ENCODE measurements at places on chromosomes 12 and 14. TPM values are rescaled to one million over a fixed set of nuclear protein-coding genes. Genes with fewer than 3 reads are reported as not detected.
A peak's percentile ranks its signal among the peaks of the same experiment; 100 is the strongest.

Gene APEX1
- total RNA-seq: 74.9 TPM

- H3K4me1 ChIP-seq: no peaks in the 10 kb centered on the region
- no peaks in the 10 kb centered on the region for H3K36me3 ChIP-seq
- no peaks in the 10 kb centered on the region for H3K27me3 ChIP-seq
- no peak for DNase-seq
Observed at GRCh38 chr14:80202888-80203562, 8.3 kb downstream of the DIO2 start.

DNA sequence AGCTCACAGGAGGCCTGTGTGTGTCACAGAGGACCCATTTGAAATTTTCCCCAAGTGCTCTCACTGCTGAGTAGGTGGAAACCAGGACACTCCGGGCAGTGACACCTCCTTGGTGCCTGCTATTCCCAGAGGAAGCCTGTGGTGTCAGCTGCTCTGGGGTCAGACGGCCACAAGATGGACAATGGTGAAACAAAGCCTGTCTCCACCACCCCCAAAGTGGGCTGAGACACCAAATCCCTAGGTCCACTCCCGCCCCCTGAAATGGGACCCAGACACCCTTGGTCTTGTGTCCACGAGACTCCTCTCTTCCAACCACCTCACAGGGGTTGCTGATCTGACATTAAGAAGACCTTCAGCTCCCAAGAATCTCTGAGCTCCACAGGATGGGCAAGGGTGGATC, 7.0 kb downstream of the KCNH3 start:
- no peak overlapping the region for H3K27ac ChIP-seq
- H3K4me3 ChIP-seq: no peak overlapping the region
- DNase-seq: peak; percentile 79
- peaks cover 5% of the 10 kb centered on the region for H3K4me1 ChIP-seq

Gene TAS2R9
- not detected for total RNA-seq

DNA sequence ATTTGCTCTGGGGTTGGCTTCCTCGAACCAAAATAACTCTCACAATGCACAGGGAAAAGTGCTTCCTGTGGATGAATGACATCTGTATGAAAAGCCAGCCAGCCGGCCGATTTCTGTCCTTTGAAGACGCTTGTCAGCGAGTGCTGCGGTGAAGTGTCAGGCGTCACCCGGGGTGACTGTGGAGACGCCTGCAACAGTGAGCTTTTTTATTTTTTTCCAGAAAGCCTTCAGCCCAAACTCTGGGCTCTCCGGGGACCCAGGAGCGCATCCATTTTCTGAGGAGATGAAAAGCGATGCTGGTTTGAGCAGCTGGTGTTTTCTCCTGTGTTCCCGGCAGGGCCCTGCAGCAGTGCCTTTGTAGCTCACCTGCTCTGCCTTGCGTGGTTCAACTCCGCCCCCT, 147.9 kb upstream of the MYL2 start:
- peaks cover 3% of the 10 kb centered on the region for H3K27me3 ChIP-seq
- H3K4me1 ChIP-seq: no peaks in the 10 kb centered on the region
- no peak for DNase-seq
- no peaks in the 10 kb centered on the region for H3K36me3 ChIP-seq

DNA sequence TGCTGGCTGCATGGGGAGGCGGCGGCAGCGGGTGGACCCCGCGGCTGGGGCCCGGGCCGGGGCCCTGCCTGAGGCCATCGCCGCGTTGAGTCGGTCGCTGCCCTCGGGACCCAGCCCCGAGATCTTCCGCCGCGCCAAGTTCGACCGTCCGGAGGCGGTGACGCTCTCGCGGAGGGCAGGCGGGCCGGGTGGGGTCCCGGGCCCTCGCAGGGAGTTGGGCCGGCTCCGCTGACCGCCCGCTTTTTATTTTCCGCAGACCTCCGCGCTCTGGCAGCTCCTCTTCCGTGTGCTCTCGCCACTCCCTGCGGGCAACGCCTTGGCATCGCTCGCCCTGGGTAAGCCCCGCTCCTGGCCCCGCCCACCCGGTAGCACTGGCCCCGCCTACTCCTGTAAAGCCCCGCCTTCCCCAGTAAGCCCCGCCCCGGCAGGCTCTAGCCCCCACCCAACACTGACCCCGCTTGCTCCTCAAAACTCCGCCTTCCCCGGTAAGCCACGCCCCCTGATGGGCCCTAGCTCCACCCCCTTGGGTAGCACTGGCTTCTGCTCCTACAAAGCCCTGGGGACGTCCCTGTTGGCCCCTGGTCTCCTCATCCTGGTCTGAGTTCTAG, 424 bp downstream of the TEDC1 start:
- no peak overlapping the region for H3K27ac ChIP-seq
- H3K27me3 ChIP-seq: peaks cover 16% of the 10 kb centered on the region
- H3K4me3 ChIP-seq: peak overlapping the region; percentile 77
- H3K36me3 ChIP-seq: no peaks in the 10 kb centered on the region
- peak; percentile 96 for DNase-seq
- H3K4me1 ChIP-seq: peaks cover 3% of the 10 kb centered on the region

Gene KRT83
- total RNA-seq: not detected

- DNase-seq: no peak
- no peaks in the 10 kb centered on the region for H3K36me3 ChIP-seq
- no peaks in the 10 kb centered on the region for H3K4me1 ChIP-seq
- no peaks in the 10 kb centered on the region for H3K27me3 ChIP-seq
- no peak overlapping the region for H3K27ac ChIP-seq
Observed at GRCh38 chr12:9619411-9620179, 11.9 kb upstream of the KLRB1 start.

Gene CIROP
- not detected for total RNA-seq

DNA sequence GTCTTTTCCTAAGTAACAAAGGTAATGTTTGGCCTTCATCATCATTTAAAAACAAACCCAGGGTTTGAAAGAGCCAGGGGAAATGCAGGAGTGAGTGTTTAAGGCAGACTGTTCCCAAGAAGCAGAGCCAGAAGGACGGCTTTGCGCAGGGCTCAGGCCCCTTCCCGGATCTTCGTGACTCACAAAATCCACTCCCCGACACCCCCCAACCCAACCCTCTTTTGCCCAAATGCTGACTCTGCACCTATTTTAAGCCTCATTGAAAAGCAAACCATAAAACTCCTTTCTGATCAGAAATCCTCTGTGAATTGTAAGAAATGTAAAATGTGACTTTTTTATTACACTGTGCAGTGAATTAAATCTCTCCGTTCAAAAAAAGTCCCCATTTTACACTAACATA, 67.5 kb downstream of the SETD3 start:
- peak overlapping the region; percentile 84 for H3K27ac ChIP-seq
- peak; percentile 54 for DNase-seq
- H3K36me3 ChIP-seq: peaks cover 4% of the 10 kb centered on the region
- H3K4me1 ChIP-seq: peaks cover 20% of the 10 kb centered on the region
- H3K4me3 ChIP-seq: no peak overlapping the region

GRCh38 chr12:110067531-110067930, 19.2 kb upstream of the C12orf76 start:
- no peak for DNase-seq
- H3K27ac ChIP-seq: no peak overlapping the region
- H3K4me1 ChIP-seq: no peaks in the 10 kb centered on the region

Gene ELK3
- total RNA-seq: 30.1 TPM

DNA sequence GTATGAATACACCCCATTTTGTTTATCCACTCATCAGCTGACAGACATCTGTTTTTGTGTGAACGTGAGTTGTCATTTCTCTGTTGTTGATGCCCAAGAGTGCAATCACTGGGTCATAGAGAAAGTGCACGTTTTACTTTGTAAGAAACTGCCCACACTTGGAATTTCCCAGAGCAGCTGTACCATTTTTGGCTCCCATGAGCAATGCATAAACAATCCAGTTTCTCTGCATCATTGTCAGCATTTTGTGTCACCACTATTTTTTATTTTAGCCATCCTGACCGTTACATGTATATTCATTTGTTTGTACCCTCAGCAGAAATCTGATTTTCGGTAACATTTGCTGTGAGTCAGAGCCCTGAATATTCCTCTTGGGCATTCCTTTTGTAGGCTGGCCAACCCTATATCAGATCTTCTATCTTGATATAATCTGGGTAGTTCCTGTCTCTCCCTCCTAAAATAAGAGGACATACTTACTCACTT, 62.7 kb downstream of the RBM19 start:
- H3K36me3 ChIP-seq: no peaks in the 10 kb centered on the region
- peaks cover 6% of the 10 kb centered on the region for H3K4me1 ChIP-seq
- H3K27ac ChIP-seq: peak overlapping the region; percentile 40
- no peaks in the 10 kb centered on the region for H3K27me3 ChIP-seq
- H3K4me3 ChIP-seq: no peak overlapping the region
- no peak for DNase-seq

GRCh38 chr12:62911286-62911685, 23.7 kb downstream of the PPM1H start:
- no peak overlapping the region for H3K4me3 ChIP-seq
- no peak for DNase-seq
- no peaks in the 10 kb centered on the region for H3K27me3 ChIP-seq
- no peak overlapping the region for H3K27ac ChIP-seq

- DNase-seq: no peak
- no peaks in the 10 kb centered on the region for H3K36me3 ChIP-seq
- no peaks in the 10 kb centered on the region for H3K27me3 ChIP-seq
- H3K27ac ChIP-seq: no peak overlapping the region
- peaks cover 23% of the 10 kb centered on the region for H3K4me1 ChIP-seq
Observed at GRCh38 chr12:12428961-12429657, 72.2 kb downstream of the BORCS5 start.

Gene PLEKHH1
- total RNA-seq: 1.1 TPM

Gene MANSC4
- not detected for total RNA-seq

GRCh38 chr14:99599393-99599792, 4.6 kb downstream of the CCDC85C start:
- H3K36me3 ChIP-seq: no peaks in the 10 kb centered on the region
- H3K27me3 ChIP-seq: no peaks in the 10 kb centered on the region
- H3K27ac ChIP-seq: no peak overlapping the region
- peak; percentile 27 for DNase-seq

DNA sequence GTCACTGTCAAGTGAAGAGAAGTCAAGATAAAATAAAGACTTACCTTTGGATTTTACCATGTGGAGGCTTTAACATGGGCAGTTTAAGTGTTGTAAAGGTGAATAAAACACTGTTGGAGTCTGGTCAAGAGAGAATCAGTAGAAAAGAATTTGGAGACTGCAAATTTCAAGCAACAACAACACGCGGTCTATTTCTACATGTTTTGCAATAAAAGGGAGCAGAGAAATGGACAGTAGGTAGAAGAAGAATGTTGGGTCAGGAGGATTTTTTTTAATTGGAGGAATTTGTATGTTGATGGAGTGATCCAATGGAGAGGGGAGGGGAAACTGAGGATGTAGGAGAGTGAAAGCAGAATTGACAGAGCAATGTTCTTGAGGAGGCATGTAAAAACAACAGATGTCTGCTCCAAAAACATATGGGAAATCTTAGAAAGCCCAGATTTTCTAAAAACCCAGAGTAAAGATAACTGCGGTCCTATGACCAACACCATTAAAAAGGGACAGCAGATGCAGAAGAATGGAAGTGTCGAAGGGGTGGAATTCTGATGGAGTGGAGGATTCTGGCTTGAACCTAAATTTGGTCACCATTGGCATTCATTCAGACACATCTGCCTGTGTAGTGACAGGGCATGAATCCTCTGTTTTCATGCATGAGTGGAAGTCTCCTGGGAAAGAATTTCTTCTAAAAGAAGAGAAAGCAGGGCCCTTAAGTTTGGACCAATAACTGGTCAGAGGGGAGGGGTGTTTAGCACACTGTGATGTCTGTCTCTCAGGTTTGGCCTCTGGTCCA, 68.0 kb upstream of the OSBPL8 start:
- H3K4me1 ChIP-seq: peaks cover 7% of the 10 kb centered on the region
- H3K27ac ChIP-seq: no peak overlapping the region
- DNase-seq: no peak
- H3K4me3 ChIP-seq: no peak overlapping the region
- H3K36me3 ChIP-seq: no peaks in the 10 kb centered on the region

GRCh38 chr14:99043756-99044155, 228.2 kb downstream of the BCL11B start:
- H3K27me3 ChIP-seq: no peaks in the 10 kb centered on the region
- no peaks in the 10 kb centered on the region for H3K4me1 ChIP-seq
- DNase-seq: no peak
- H3K36me3 ChIP-seq: no peaks in the 10 kb centered on the region

DNA sequence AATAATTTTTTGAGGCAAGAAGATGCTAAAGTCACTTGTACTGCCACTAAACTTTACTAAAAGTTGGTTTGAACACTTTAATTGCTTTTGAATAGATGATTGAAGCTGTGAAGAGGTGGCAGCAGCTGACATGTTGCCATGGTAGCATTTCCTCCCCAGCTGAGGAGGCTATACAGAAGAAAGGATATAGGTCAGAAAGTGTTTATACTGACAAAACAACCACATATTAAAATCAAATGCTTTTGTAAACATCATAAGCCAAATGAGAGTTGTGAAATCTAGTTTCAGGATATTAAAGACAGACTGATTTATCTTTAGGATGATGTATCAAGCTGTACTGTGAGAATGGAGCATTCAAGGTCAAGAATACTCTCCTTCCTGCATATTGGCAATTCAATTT, 41.7 kb downstream of the TSPAN19 start:
- H3K27ac ChIP-seq: no peak overlapping the region
- no peak overlapping the region for H3K4me3 ChIP-seq
- H3K36me3 ChIP-seq: no peaks in the 10 kb centered on the region

GRCh38 chr14:55446833-55447232, 6.4 kb upstream of the TBPL2 start:
- no peaks in the 10 kb centered on the region for H3K36me3 ChIP-seq
- peak overlapping the region; percentile 42 for H3K4me3 ChIP-seq
- H3K27me3 ChIP-seq: no peaks in the 10 kb centered on the region
- peak overlapping the region; percentile 97 for H3K27ac ChIP-seq
- peak; percentile 88 for DNase-seq

GRCh38 chr12:94151582-94151981, 3.2 kb downstream of the PLXNC1 start:
- H3K27ac ChIP-seq: no peak overlapping the region
- H3K27me3 ChIP-seq: peaks cover 92% of the 10 kb centered on the region
- no peak overlapping the region for H3K4me3 ChIP-seq
- DNase-seq: no peak
- H3K36me3 ChIP-seq: no peaks in the 10 kb centered on the region

DNA sequence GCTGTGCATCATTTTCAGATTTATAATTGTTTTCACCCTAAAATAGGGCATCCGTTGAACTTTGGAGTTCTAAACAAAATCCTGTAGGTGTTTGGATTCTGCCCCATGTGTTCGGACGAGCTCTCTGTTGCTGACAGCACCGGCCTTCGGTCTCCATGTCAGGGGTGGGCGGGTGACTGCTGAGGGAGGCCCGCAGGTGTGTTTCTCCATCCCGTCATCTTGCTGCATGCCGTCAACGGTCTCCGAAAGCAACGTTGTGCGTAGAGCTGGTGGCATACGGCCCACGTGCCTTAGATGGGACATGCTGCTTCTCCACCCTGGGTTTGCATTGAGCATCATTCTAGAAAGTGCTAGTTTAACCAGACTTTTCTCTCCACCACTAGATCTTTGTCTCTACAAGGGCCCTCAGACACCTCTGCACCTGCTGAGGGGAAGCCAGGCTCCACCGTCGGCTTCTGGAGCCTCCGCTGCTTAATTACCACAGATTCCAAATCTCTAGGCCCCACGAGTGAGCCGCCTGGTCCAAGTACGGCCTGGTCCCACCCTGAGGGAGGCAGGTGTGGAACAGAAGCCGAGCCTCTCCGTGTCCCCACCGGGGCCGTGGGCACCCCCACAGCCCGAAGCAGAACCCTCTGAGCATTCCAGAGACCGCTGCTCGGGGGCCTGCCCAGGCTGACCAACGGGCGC, 15.7 kb upstream of the AMN start:
- H3K4me3 ChIP-seq: no peak overlapping the region
- DNase-seq: peak; percentile 58
- H3K27me3 ChIP-seq: no peaks in the 10 kb centered on the region

GRCh38 chr12:44846826-44847225, 29.3 kb downstream of the NELL2 start:
- no peak overlapping the region for H3K4me3 ChIP-seq
- no peaks in the 10 kb centered on the region for H3K27me3 ChIP-seq
- no peak overlapping the region for H3K27ac ChIP-seq
- H3K4me1 ChIP-seq: no peaks in the 10 kb centered on the region

Measured in osteoblast (primary cell).